ENCODE measurements at places on chromosomes 5 and 9.

DNA sequence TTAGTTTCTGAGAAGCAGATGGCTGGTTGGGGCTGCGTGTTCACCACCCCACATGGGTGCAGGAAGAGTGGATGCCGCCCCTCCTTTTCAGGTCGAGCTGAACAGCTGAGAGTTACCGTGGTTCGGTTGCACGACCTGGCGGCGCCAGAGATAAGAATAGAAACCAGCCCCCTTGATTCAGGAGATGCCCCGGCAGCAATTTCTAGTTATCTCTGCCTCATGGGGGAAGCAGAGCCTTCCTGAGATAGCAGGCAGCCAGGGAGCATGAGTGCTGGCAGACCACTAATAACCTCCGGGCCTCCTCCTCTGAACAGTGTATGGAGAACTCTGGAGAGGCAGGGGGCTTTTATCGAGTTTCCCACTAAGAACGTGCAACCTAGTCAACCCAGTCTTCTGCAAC lies 177.8 kb downstream of the NSG2 start:
- no peak for DNase-seq

GRCh38 chr5:116529615-116530014 lies 45.0 kb downstream of the SEMA6A start:
- DNase-seq: no peak

- no peak for DNase-seq
Measured at GRCh38 chr9:98368366-98369065, 113.1 kb upstream of the TBC1D2 start.

GRCh38 chr9:130284249-130284625 lies 18.7 kb downstream of the HMCN2 start:
- no peak for DNase-seq

DNA sequence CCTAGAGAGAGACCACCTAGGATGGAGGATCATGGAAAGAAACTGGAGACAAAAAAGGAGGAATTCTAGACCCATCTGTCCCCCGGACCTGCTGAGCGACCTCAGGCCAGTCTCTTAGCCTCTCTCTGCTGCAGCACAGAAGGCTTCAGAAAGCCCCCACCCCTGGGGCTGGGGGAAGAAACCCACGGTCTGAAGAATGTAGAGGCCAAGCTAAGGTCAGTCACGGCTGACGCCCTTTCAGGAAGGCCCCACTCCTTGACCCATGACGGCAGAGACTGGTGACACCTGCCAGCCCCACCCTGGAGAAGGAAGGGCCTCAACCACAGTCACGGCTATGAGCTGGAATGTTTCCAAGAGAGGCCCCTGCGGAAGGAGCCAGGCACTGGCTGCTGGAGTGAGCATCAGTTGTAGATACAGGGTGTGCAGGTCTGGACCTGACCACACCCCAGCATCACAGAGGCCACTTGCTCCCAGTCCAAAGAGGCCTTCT lies 120.5 kb upstream of the BOD1 start:
- peak; percentile 66 for DNase-seq

- no peak for DNase-seq
Measured at GRCh38 chr5:16922430-16922829, 13.7 kb downstream of the MYO10 start.
